Stimulated activated CD4-positive, alpha-beta T cell treated with anti-CD3 and anti-CD28 coated beads, TNF-alpha, amount 100 ng/mL, for 24 hours (primary cell): ENCODE measurements at places on chromosomes 12 and 14.

GRCh38 chr12:114700392-114701103 lies 16.6 kb upstream of the TBX3 start:
- no peak for DNase-seq

- no peak for DNase-seq
Observed at GRCh38 chr12:96986883-96987523, 79.9 kb downstream of the NEDD1 start.

DNA sequence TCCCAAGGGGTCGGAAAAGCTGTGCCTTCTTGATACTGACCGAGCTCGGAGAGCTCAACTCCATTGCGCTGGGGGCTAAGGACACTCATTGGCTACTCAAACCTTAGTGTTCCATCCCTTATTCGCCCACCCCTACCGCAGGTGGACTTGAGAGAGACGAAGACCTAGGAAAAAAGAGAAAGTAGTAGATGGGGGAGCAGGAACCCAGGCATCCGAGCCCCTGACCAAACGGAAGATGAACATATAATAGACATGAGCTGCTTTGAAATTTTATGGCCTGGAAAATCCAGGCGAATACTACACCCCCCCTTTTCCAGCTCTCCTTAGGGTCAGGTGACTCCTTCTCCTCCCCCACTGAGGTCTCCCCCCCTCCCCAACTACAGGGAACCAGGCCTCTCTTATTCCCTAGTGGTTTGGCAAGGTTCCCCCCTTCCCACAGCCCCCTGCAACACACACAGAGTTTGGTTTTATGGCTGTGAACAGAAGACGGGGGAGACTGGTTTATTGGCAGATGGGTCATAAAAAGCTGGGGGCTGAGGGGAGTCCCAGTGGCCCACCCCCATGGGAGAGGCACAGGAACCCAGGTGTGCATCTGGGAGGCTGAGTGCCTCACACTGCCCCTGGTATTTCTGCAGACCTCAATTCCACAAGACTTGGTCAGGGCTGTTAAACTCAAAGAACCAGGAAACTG lies 1.6 kb downstream of the GDF11 start:
- DNase-seq, result no peak

DNA sequence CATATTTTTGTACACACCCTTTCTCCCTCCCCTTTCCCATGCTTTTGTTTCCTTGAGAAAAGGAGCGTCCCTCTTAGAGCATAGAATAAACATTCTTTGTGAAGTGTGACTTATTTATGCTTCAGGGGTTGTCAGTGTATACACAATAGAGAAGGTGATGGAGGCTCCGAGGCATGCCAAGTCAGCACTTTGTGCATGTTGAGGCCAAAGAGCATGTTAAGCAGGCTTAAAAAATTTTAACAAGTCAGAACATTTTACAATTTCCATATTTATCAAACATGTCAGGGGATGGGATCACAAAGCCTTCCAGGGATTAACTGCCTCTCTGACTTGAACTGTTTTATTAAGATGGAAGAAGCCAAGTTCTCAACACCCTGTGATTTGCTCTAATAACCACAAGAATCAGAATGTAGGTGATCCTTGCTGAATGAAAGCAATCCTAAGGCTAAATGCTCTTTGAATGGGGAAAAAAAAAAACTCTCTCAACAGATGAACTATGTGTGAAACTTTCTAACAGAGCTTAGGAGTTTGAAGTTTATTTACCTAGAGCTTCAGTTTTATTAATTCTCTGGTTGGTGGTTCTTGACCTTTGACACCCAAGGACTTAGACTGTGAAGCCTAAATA lies 223.1 kb downstream of the RAD51B start:
- no peak for DNase-seq

- no peak for DNase-seq
Observed at GRCh38 chr14:32697114-32697513, 241.6 kb upstream of the NPAS3 start.

DNA sequence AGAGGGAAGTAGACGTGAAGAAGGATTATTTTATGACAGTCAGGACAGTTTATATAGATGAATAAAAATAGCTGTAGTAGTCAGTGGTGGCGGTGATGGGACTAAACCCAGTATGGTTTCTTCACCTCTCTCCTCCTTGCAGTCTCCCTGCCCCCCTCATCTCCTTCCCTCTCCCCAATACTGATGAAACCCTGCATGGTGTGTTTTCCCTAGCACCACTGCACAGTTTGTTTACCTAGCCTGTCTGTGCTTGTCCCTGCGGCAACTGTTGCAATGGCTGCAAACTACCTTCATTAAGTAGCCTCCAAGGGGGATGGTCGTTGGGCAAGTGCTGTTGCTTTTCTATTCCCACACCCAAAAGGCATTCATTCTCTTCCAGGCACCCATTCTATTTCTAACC lies 14.7 kb downstream of the PCBP2 start:
- no peak for DNase-seq
